ENCODE measurements at places on chromosomes 13 and 19.
A peak's percentile ranks its signal among the peaks of the same experiment; 100 is the strongest.

- no peak for DNase-seq
Observed at GRCh38 chr13:33152389-33152788, 133.2 kb downstream of the STARD13 start.

DNA sequence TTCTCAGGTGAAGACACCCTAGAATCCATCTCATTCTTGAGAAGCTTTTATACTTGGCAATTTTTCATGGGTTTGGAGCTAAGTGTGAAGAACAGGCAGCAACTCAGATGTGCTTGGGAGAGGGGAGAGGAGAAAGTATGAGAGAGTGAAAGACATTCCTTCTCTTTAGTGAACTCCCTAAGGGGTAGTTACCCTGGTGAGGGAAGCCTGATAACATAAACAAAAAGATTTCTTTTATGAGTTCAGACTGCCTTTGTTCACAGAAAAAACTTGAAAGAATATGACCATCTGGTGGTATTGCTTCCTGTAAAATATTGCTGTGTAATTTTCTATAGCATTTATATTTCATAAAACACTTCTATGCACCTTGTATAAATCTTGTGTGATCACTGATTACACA lies at the start of gene STOML3:
Gene STOML3 (minus strand): TSS at position 139 of the 400 bp plus-strand sequence. CDS start 110 bp downstream, at position 29.
- no peak for DNase-seq

- DNase-seq: no peak
Observed at GRCh38 chr13:99326012-99326411, 18.8 kb upstream of the GPR183 start.

GRCh38 chr13:111474136-111475002 lies 153.9 kb downstream of the TEX29 start:
- DNase-seq: no peak

GRCh38 chr19:1266129-1266915 lies 2.8 kb upstream of the CIRBP start:
- DNase-seq: peak; percentile 94

DNA sequence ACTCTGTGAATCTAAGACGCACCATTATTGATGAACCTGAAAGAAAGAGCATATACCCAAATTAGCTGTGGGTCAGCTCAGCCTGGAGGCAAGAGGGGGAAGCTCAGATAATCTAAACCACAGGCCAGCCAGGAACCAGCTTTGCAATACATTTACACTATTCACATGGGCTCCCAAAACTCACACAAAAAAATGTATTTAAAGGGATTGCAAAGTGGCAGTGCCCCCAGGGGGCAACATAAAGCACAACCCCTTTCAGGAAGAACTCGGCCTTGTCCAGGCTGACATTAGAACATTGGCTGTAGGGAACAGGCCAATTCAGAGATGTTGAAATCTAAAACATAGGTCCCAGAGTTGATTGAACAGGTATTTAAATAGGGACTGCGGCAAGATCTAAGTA lies 3.2 kb upstream of the PROZ start:
- no peak for DNase-seq

- no peak for DNase-seq
Observed at GRCh38 chr13:75417656-75418055, 64.3 kb downstream of the TBC1D4 start.

DNA sequence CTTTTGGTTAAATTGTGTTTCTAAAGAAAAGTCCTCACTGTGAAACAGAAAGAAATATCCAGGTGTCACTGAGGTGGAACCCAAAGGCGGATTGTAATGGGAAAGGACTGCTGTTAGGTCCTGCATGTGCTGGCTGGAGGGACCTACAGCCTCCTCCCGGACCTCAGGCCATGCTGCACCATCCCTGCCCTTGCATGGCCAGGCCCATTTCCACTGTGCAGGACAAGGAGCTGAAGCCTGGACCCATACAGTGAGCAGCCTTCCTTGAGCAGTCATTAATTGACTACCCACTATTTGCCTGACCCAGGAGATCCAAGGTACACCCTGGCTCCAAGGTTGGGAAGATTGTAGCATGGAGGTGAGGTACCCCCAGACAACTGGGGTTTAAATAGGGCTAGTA lies 17.6 kb downstream of the VSTM2B start:
- no peak for DNase-seq

- DNase-seq: no peak
Observed at GRCh38 chr19:55075371-55075998, at the start of gene EPS8L1. TSS of gene EPS8L1 (plus strand) at chr19:55075869. CDS start at chr19:55076445, 576 bp downstream.

DNA sequence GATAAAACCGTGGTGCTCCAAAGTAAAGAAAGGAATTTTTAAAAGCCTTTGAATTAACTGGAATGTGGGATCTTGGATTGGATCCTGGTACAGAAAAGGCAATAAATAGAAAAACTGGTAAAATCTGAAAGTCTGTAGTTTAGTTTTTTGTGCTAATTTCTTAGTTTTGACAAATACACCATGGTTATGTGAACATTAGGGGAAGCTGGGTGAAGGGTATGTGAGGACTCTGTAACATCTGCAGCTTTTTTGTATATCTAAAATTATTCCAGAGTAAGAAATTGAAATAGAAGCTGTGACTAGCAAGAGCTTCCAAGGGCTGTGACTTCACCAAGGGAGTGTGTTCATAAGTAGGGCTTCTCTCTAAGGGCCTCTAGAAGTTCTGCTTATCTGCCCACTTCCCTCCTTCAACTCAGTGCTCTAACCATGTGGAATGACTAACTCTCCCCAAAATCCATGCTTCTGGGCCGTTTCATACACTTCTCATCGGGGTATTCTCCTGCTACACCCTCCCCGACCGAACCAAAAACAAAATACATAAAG lies 26.5 kb downstream of the ARHGAP35 start:
- no peak for DNase-seq

DNA sequence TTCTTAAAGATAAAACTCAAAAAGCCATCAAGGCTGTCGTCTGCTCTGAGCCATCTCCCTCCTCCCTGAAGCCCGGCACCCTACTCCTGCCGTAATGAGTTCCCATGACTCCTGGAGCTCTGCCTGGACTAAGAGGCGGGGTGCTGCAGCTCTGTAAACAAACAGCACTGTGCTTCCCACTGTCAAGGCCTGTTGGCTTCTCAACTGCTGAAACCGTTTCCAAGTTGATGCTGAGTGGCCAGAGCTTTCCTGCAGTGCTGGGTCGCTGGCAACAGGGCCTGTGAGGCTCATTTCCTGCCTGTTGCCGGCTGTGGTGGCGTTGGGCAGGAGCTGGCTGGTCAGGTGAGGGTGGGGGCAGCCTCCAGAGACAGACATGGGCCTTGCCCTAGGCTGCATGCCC lies 26.7 kb upstream of the ISYNA1 start:
- DNase-seq: no peak

- no peak for DNase-seq
Observed at GRCh38 chr13:45768656-45769479, 66.7 kb downstream of the CBY2 start.

DNA sequence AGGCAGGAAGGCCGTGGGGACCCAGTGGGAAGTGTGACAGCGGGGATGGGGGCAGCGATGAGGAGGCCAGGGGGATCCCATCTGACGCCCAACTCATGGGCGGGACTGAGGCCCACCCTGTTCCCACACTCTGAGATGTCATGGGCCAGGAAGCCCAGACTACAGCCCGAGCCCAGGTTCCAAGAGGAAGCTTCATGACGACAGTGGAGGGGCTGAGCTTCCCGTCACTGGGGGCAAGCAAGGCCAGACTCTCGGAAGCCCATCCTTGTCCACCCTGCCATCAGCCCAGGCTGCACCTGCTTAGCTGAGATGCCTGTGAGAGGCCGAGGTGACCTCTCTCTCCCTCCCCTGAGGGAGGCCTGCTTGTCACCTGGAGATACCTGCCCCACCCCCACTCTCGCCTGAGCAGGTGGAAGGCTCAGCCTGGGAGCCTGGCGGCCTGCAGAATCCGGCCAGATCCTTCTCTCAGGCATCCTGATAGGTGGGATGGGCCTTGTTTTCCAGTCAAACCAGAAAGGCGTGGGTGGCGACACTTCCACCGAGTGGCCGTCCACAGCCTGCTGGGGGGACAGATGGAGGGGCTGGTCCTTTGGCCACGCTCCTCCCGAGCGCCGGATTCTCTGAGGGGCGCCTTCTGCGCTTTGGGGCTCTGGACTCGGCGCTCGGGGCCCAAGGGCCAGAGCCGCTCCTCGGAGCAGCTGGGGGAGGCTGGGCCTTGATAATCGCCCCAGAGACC lies 4.8 kb downstream of the ZBTB7A start:
- no peak for DNase-seq

- no peak for DNase-seq
Observed at GRCh38 chr13:75620020-75620419, 16.1 kb upstream of the LMO7 start.

DNA sequence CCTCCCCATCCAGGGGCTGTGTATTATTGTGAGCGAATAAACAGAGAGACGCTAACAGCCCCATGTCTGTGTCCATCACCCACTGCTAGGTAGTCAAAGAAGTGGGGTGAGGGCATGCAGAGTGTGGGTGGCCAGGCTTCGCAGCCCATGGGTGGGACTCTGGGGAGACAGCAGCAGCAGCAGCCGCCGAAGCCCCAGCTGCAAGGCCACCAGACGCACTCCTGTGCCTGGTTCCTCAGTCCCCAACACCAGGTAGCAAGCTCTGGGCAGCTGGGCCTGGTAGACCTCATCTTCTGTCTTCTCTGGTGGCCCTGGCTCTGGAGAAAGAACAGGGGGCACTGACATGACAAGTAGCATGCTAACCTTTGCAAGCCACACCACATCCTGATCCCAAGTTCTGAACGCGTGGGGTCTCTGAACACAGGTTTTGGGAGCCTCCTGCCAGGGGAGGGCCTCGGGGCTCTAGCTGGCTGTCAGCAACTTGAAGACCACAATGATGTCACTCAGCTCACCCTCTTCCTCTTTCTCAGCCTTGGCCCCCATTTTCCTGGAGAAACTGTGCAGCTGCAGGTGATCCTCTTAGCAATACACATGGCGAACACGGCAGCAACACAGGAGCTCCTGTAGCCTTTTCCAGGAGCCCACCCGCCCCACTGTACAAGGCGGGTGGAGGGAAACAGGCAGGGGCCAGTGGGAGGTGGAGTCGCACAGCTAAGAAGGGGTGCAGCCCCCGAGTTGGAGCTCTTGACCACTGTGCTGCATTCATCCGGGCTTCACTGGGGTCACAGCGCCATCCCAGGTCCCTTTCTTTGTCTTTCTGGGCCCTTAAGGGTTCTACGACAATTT lies 5.8 kb downstream of the FUZ start:
- no peak for DNase-seq

GRCh38 chr13:113585896-113586295 lies 1.3 kb downstream of the TFDP1 start:
- no peak for DNase-seq

GRCh38 chr13:59532405-59532804 lies 631.3 kb downstream of the DIAPH3 start:
- DNase-seq: no peak

- DNase-seq: no peak
Observed at GRCh38 chr13:79225487-79226232, 180.4 kb downstream of the RBM26 start.

DNA sequence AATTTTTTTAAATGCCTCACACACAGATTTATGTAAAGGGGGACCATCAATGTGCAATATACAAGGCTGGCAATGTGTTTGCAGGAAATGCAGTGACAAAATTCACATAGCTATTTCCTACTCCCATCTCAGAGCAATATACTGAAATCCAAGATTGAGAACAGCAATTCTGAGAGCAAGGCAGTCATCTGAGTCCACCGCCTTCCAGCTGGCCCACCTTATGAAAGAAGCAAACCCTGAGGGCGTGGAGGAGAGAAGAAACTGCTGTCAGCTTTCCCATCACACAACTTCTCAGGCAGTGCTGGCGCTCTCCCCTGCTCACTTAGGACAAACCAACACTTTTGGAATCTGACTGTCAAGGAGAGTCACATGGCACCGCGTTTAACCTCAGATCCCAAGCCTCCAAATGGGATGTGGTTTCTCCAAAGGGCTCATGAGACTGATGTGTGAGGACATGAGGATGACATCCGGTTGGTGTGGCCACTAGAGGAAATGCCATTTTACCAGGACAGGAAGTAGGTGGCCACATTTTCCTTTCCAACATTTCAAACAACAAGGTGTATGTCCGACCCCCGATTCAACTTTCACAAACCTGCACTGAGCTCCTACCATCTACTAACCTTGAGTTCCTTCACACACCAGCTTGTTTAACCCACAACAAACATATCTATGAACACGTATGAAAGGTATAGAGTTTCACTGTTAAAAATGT lies 3.7 kb upstream of the DOCK9 start:
- DNase-seq: no peak

DNA sequence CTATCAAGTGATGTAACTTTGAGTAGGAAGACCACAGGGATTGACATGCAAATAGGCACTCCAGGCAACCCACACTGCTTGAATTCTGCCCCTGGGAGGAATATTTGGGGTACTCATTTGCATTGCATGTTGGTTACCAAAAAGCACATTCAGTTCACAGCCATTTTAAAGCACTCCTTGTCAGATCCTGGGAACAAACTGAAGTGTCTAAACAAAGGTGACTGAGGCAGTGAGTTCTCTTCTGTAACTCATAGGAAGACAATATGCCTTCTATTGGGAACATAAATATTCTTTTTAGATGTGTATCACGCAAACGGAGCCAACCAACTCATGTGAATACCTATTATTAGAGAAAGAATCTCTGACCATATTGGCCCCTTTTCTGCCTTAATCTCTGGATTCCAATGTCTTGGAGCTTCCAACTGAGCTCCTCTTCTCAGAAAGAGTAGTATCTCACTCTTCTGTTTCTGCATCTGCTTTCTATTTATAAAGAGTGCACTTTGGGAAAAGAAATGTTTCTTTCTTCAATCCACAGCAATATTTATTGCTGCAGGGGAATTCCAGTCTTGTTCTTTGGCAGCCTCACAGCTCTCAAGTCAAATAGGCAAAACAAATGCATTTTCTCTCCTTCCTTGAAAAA lies 125.7 kb upstream of the NBEA start:
- DNase-seq: no peak

GRCh38 chr19:7799640-7800355 lies 30.2 kb upstream of the EVI5L start:
- DNase-seq: peak; percentile 45

- DNase-seq: no peak
Observed at GRCh38 chr13:105048677-105049076, 1486.8 kb downstream of the EFNB2 start.

DNA sequence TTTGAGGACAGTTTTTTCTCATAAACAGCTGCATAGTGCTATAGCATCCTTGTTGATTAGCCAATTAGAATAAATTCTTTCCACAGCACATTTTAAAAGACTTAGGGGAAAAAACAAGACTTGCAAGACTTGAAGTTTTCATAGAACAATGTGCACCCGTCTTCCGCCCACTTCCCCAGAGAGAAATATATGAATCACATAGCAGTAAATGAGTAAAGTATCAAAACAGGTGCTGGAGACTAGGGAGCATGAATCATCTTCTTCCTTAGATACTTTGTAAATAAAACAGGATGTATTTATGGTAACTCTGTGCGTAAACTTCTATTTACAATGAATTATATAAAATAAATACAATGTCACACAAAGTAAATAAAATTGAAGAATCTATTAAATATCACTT lies 75.1 kb downstream of the COL4A2 start:
- DNase-seq: no peak

DNA sequence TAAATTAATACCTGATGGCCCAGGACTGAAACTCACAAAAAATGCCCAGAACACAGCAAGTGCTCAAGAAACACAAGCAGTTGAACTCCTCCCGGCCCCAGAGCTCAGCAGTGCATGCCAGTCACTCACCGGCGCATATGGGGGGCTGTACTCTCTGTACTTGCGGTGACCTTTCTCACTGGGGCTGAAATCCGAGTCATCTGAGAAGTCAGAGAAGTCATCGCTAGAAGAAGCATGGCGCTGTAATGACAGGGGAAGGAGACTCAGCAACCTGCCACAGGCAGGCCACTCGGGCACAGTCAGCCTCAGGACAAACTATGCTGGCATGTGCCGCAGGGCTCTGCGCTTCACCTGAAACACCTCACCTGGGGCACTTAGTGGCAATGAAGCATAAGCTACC lies 19.7 kb downstream of the ZC3H4 start:
- DNase-seq: peak; percentile 58

GRCh38 chr13:108962654-108963053 lies 333.2 kb downstream of the MYO16 start:
- DNase-seq: no peak

All from stimulated activated naive CD8-positive, alpha-beta T cell treated with anti-CD3 and anti-CD28 coated beads, Interleukin-15, amount 100 ng/mL, for 72 hours (primary cell).